ENCODE measurements at places on chromosomes 2 and 18.
A peak's percentile ranks its signal among the peaks of the same experiment; 100 is the strongest.

- peak; percentile 94 for DNase-seq
Observed at GRCh38 chr18:74291771-74292540, at the start of gene CYB5A. CYB5A (minus strand) TSS chr18:74291963; CDS start chr18:74291875, 88 bp downstream.

DNA sequence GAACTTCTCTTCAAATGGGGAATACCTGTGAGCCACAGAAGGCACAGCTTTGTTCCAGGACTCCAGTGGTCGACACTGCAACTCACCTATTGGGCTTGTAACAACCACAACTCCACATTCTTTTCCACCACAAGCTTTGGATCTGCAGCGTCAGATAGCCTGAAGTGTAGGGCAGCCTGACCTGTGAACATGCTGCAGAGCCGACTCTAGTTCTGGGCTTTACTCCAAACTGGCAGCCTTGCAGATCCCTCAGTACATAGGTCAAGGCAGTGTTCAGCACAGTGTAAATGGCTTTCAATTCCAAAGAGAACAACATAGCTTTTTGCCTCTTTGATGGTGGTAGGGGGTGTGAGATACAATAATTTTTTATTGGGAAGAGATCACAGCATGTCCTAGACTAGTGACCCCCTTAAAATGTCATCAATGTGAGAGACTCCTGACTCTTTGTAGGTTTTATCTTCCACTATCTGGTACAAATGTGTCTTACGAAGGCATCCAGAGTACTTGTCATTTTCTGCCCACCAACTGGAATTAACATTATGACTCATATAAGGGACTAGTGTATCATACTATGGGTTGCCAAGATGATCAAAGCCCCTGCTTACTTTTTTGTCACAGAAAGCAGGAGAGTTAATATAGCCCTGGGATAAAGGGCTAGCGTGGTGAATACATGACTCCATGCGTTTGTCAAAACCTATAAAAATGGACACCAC lies 149.8 kb downstream of the COPS8 start:
- no peak for DNase-seq

DNA sequence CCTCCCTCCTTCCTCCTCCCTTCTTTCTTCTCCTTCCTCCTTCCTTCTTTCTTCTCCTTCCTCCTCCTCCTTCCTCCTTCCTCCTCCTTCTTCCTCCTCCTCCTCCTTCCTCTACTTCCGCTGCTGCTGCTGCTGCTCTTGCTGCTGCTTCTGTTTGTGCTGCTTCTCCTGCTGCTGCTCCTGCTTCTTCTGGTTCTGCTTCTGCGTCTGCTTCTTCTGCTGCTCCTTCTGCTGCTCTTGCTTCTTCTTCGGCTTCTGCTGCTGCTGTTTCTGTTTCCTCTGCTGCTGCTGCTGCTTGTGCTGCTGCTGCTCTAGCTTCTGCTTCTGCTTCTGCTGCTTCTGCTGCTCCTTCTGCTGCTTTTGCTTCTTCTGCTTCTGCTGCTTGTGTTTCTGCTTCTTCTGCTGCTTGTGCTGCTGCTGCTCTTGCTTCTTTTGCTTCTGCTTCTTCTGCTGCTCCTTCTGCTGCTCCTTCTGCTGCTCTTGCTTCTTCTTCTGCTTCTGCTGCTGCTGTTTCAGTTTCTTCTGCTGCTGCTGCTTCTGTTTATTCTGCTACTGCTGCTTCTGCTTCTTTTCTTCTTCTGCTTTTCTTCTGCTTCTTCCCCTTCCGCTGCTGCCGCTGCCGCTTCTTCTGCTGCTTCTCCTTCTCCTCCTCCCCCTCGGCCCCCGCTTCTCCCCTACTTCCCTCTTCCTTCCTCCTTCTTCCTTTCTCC lies 8.6 kb downstream of the SNRNP27 start:
- no peak for DNase-seq

DNA sequence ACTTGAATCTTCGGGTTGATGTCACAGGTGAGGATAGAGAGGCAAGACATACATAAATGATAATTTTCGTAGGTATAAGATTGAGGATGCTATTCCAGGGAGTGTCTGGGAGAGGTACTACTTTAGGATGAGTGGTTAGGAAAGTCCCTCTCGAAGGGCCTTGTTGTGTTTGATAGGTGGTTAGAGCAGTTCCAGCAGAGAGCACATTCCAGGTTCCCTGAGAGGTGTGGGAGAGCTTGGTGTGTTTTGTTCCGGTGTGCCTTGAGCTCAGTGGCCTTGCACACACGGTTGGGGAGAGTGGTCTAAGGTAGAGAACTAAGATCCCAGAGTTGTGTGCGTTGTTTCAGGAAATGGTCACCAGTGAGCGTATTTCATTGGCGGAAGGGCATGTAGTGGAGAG lies 191.4 kb downstream of the ZNF407 start:
- no peak for DNase-seq

DNA sequence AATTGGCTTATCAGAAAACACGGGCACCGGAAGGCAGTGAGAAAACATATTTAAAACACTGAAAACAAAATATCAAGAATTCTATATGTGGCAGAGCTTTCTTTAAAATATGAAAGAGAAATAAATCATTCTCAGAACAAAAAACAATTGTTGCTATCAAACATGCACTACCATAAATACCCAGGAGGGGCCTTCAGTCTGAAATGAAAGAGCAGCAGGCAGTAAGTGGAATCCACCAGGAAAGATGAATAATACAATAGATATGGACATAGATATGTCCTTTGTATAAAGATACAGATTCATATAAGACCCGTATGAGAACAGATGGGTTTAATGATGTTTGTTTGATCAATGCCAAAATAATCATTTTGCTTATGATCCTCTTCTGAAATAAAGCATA lies 142.0 kb downstream of the TMEM18 start:
- no peak for DNase-seq

DNA sequence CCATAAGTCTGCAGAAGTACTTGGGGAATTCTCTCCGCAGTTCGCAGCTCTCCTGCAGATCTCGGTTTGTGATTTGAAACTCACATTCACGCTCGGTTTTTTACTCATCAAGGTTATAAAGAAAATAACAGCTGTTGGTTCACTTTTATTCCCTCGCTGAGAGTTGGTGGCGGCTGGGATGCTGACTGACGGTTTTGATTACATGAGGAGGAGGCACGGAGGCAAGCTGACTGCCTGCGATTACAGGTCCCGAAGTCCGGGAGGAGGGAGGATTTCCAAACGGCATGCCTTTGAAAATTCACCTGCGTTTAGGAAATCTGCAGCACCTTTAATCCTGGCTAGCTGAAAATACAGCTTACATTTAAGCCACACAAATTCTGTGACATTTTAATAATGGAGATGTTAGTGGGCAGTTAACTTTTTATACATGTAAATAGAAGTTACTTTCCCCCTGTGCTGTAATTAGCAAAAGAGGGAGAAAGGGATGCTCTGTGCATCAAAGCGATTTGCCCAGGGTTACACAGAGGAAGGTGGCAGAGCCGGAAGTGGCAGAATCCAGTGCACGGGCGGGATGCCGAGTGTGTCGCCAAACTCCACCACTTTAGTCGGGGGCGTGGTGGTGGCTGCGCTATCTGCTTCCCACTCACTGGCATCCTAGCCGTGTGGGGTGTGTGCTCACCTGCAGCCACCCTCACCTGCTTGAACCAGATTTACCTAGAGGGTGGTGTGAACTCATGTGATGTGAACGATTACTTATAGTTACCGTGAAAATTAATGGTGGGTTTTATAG lies 14.7 kb downstream of the AGAP1 start:
- no peak for DNase-seq

DNA sequence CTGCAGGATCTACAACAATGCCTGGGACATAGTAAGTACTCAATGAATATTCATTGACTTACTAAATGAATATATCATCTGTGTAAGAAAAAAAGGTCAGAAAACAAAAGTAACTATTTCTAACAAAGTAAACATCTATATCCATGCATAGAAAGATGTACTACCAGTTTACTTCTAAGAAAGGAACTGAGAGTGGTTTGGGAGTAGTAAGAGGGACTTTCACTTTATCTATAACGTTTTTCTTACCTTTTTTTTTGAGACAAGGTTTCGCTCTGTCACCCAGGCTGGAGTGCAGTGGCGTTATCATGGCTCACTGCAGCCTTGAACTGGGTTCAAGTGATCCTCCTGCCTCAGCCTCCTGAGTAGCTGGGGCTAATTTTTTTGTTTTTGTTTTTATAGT lies 25.7 kb downstream of the DHX57 start:
- no peak for DNase-seq

GRCh38 chr2:116132833-116133232 lies 1681.7 kb upstream of the DDX18 start:
- DNase-seq = no peak

GRCh38 chr2:175743011-175743410 lies 259.1 kb downstream of the LNPK start:
- DNase-seq = no peak

GRCh38 chr18:39681061-39681460 lies 2115.5 kb upstream of the CELF4 start:
- DNase-seq = no peak

GRCh38 chr2:66867063-66867441 lies 432.1 kb downstream of the MEIS1 start:
- no peak for DNase-seq

DNA sequence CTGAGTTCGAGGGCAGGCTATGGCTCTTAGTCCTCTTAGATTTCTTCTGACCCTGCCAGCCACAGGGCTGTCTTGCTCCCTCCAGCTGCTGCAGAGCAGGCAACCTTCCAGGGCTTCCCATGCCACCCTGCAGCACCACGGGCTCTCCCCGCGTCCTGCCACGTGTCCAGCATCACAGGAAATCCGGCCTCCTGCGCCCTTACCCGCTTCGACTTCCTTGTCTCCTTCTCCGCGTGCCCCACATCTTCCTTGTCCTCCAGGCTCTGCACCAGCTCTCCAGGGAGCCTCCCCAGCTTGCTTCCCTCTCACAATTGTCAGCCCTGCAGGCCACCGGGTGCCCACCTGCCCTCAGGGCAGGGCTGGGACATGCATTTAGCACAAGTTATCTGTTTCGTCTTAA lies 253.5 kb downstream of the DCDC2C start:
- DNase-seq = no peak

DNA sequence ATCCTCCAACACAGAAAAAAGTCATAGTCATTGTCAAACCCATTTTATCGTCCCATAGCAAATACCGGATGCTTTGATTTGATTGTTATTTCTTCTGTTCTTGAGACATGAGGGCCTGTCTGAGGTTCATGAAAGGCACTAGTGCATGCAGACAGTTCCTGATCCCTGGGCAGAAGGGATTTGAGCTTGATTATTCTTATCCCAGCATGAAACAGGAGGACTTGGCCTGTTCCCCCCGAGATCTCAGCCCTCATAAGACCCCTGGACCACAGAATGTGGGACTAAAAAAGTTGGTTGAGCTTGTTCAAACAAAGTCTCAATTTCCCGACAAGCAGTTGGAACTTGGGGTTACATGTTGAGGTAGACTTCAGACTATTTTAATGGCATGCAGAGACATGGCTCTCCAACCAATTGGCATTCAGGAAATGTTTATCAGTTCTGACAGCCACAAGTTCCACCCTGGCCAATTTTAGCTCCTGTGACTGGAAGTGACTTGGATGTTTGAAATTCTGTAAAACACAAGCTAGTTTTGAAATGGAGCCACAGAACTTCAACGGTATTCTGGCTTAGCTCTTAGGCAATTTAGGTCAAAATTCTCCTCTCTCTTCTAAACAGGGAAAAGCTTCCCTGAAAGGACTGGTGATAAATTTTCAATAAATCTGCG lies 366.9 kb upstream of the SLC14A2 start:
- no peak for DNase-seq
